ENCODE measurements at places on chromosomes 13 and 19.

- DNase-seq = no peak
These were observed 462 bp upstream of the MPHOSPH8 start for GRCh38 chr13:19632915-19633478.

DNA sequence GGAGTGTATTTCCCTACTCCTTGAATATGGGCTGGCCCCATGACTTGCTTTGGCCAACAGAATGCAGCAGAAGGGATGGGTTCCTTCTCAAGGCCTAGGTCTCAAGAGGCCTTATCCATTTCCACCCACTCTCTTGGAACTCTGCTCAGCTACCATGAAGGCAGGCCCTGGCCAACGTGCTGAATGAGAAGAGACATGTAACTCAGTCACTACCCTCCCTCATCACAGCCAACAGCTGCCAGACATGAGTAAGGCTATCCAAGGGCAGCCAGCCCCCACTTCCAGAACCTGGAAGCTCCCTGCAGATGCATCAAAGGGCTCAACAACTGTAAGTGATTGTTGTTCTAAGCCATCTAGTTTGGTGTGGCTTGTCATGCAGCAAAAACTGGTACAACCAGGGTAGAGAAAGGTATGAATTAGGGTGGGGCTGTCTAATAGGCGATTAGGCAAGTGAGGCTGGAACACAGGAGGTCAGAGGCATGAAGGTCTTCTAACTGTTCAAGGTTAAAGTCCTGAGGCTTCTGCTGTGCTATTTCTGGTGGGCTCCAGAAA lies 1.4 kb upstream of the RASL11A start:
- no peak for DNase-seq

DNA sequence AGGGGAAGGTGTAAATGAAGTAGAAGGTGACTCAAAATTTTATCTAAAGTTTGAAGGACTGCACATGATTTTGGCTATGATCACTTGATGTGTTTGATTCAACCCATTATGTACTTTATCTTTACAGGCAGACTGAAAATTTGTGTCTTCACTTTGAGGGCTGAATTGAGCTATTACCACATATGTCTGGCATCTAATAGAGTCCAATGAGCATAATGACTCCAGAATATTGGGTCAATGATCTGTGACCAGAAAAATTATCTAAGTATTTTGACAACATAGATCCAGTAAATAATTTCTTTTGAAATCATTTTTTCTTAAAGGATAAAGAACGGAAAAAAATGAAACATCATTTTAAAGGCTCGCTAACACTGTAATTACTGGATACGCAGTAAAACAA lies 2810.0 kb downstream of the PCDH9 start:
- DNase-seq = peak; percentile 70

GRCh38 chr19:30122431-30122830 lies 180.4 kb downstream of the URI1 start:
- DNase-seq = no peak

DNA sequence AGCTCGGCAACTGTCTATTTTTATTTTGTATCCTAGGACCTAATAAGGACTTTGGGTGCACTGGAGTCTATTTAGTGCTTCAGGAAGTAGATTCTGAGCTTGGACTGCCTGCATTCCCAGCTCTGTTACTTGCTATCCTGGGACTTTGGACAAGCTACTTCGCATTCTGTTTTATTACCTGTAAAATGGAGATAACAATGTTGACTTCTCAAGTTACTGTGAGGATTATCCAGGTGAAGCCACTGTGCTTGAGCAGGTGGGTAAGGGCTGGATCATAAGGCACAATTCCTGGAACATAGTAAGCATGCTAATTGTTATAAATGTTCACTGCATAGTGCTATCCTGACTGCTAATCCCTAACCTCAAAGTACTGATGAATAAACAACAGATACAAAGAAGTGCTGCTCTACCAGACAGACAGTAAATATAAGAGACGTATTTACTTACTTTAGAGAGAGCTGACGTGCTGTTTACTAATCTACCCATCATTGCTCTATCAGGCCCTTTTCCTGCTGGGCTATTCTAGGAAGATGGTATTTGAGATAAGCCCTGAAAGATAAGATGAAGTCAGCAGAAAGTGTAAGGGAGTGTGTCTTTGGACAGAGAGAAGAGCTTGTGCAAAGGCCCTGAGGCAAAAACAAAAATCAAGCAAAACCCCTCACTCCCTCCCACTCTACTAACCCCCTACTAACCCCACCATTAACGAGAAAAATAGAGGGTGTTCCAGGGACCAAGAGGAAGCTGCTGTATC lies 50.8 kb upstream of the FLT1 start:
- peak; percentile 56 for DNase-seq

GRCh38 chr13:99218969-99219368 lies 18.3 kb downstream of the UBAC2 start:
- no peak for DNase-seq

GRCh38 chr13:84654654-84655275 lies 772.5 kb upstream of the SLITRK1 start:
- no peak for DNase-seq

- peak; percentile 65 for DNase-seq
These were observed 26.8 kb downstream of the PPP5C start for GRCh38 chr19:46373491-46374359.

DNA sequence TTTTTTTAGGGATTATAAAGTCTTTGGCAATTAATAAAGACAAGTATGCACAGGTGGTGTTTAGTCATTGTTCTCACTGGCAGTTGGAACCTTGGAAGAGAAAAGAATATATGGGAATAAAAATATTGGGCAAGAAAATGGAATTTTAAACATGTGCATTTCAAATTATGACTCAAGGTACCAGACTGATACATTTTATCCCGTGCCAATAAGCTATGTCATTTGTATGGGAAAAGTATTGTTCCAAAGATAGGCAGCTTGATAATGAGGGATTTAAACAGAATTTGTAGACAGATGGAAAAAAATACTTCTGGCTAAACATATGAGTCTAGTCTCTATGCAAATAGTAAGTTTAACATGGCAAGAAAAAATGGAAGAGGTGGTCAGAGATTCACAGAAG lies 169.5 kb upstream of the UFM1 start:
- no peak for DNase-seq

DNA sequence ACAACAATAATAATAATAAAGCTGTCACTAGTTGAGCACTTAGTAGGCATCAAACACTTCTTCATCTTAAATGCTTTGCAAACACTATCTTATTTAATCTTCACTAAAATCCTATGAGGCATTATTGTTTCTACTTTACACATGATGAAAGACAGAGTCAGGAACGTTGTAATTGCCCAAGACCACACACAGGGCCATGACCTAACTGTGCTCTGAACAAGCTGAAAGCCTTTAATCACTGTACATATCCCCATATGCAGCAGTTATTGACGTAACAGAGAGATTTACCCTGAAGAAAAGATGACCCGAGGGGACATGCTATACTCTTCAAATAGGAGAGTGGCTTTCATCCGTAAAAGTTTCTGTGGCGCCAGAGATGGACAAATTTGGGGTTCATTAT lies 53.0 kb downstream of the SACS start:
- no peak for DNase-seq

DNA sequence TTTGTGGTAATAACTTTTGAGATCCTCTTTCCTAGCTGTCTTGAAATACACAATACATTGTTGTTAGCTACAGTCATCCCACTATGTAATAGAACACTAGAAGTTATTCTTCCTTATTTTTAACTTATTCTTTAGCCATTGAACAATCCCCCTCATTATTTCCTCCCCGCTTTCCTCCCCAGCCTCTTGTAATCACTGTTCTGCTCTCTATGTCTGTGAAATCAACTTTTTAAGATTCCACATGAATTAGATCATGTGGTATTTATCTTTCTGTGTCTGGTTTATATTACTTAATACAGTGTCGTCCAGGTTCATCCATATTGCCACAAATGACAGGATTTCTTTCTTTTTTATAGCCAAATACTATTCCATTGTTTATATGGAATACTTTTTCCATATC lies 72.9 kb downstream of the SLC10A2 start:
- no peak for DNase-seq

DNA sequence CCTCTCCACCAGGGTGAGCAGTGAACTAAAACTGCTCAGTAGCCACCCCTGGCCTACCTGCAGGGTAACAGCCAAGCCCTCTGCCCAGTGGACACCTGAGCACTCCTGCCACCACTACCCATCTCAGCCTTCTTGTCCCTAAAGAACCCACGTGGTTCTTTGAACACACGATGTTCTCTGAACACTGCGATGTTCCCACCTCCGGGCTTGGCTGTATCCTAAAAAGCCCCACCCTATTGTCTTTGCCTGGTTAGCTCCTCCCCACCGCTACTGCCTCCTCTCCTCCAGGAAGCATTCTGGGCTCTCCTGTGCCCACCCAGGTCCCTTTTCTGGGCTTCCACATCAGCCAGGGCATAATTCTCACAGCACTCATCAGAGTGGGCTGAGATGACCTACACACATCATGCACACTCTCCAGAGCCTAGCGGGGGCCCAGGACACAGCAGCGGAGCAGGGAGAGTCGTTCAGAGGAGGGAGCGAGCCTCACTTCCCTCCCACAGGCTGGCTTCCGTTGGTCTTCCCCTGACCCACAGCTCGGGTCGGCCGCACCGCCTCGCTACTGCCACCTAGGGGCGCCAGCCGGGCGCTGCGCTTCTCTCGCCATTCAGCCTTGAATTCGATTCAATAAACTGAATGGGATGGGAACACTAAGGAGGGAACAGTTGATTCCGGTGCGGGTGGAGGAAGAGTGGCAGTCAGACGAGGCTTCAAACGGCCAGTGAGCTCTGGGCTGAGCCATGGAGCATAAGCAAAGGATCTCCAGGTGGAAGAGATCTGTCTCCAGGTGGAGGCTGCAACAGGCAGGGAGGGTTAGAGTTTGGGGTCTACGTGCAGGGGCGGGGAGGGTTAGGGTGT lies 3.2 kb downstream of the ELAVL1 start:
- peak; percentile 11 for DNase-seq

GRCh38 chr13:70809588-70809987 lies 701.3 kb upstream of the KLHL1 start:
- DNase-seq = no peak

DNA sequence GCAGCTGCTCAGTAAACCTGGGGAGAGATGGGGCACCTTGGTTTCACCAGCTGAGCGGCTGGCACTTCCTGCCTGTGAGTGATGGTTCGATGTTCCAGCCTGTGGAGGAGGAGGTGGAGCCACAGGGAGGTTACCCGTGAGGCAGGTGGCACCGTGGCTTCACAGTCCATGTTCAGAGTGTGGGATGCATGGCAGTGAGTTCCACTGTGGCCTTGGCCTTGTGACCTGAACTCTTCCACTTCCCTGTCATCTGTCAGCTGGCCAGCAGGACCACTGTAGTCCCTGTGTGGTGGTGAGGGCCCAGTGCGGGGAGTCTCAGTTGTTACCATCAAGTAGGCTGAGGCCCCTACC lies 16.9 kb downstream of the SMARCA4 start:
- no peak for DNase-seq

DNA sequence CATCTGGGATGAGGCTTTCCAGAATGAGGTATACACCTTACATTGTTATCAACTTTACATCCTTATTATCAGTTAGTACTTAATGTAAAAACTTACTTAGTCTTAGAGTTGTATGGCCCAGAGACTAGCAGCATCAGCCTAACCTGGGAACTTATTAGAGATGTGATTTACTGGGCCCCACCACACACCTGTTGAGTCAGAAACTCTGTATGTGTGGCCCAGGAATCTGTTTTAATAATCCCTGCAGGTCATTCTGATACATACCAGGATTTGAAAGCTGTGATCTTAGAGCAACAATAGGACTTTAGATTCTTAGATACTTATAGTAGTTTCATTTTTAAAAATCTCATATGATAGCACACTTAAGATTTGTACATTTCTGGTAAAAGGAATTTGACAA lies 17.4 kb downstream of the FNDC3A start:
- DNase-seq = no peak

- no peak for DNase-seq
These were observed 7.1 kb upstream of the ERVV-2 start for GRCh38 chr19:53037101-53038097.

GRCh38 chr19:46413262-46414031 lies at the start of gene CCDC8:
Gene CCDC8 (minus strand): TSS chr19:46413564. CDS start chr19:46412810, 754 bp downstream.
- peak; percentile 92 for DNase-seq

- peak; percentile 9 for DNase-seq
These were observed 2700.2 kb downstream of the PCDH9 start for GRCh38 chr13:64529874-64530485.

DNA sequence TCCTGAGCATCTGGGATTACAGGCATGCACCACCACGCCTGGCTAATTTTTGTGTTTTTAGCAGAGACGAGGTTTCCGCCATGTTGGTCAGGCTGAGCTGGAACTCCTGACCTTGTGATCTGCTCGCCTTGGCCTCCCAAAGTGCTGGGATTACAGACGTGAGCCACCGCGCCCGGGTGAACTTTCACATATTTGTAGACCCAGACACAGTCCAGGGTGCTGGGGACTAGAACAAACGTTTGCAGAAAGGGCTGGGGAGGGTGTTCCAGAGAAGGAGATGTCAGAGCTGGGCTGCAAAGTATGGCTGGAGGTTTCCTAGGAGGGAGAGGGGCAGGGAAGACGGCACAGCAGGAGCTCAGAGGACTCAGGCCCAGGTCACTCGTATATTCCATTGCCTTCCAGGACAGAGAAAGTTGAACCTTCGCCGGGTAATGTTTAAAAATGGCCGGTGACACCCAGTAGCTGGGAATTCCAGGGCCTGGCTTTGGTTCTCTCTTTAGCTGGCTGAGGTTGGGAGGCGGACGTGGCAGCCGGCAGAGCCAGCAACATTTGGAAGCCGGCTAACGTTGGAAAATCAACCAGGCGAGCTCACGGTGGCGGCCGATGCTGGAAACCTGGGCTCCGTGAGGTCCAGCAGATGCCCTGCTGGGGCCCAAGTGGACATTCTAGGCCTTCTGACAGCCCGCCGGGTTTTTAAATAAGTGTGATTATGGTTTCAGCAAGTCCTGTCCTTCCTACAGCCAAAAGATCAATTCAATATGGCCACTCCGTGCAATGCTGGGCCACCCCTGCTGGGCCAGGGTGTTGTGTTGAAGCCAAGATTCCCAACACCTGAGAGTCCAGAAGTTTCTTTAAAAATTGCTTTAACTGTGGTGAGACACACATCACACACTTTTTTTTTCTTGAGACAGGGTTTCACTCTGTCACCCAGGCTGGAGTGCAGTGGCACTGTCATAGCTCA lies 41.5 kb downstream of the NFIC start:
- no peak for DNase-seq

DNA sequence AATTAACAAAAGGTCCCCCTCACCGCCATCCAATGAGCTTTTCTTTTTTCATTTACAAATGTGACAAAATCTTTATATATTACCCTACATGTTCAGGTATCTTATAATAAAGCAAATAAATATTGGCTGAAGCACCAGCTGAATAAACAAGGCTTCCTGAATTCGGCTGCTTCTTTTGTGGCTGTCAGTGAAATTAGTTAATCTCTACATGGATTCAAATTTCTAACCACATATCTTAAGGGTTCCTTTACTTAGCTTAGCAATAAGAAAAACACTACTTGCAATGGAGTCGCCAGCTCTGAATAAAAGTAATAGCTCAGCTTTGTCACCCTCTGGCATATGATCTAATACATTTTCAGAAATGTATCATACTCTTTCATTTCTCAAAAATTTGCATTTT lies 104.3 kb downstream of the CCNA1 start:
- DNase-seq = no peak

DNA sequence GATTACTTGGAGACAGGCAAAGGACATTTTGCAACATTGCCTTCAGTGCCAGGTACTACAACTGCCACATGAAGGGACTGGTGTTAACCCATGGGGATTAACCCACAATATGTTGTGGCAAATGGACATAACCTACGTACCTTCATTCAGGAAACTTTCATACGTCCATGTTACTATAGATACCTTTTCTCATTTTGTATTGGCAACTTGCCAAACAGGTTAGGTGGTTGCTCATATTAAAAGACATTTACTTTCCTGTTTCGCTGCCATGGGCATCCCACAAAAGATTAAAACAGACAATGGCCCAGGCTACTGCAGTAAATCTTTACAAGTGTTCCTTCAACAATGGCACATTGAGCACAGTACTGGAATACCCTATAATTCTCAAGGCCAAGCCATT lies 925.3 kb downstream of the SLITRK6 start:
- peak; percentile 82 for DNase-seq

Data from NCI-H748 treated with DMSO at 0.1 percent for 48 hours (cell line).